Activated CD4-positive, alpha-beta T cell treated with anti-CD3 and anti-CD28 coated beads for 36 hours (primary cell): ENCODE measurements at places on chromosomes 3 and 15.

- DNase-seq = no peak
These were observed 23.9 kb downstream of the SLC35A5 start for GRCh38 chr3:112585782-112586181.

- DNase-seq = no peak
These were observed 126.1 kb downstream of the LRRK1 start for GRCh38 chr15:101045236-101045646.

GRCh38 chr3:57793737-57794187 is 37.7 kb downstream of the SLMAP start:
- DNase-seq = no peak

DNA sequence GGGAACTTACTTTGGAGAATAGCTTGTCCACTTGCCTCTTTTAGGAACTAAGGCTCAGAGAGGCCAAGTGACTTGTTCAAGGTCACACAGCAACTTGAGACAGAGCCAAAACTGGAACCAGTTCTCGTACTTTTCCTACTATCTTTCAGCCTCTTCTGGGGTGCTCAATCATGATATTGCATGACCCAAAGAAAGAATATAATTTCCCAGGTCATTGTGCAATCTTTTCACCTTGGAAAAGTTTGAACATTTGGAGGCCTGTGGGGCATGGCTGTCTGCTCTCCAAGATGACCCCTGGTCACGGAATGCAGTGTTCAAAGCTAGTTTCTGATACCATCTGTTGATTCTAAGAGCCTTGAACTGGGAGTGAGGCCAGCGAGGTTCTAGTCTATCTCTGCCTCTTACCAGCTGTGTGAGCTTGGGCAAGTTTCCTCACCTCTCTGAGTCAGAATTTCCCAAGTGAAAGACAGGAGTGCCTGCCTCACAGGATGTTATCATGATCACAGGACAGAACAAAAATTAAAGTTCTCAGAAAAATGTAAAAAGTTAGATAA is 89.7 kb downstream of the BDH1 start:
- peak; percentile 45 for DNase-seq

DNA sequence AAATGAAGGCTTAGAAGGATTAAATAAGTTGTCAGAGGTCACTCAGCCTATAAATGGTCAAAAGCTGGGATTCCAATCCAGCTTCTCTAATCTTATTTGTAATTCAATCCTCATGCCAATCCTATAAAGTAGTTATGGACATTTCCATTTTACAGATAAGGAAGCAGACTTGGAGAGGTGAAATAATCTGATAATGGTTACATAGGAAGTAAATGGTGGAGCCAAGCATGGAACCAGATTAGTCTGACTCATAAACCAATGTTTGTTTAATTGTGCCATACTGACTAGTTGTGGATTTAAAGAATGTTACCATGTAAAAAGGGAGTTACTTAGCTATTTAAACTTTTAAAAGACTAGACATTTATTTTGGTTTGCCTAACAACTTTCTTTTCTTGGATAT is 59.7 kb downstream of the KCNAB1 start:
- no peak for DNase-seq

GRCh38 chr15:53401503-53401902 is 358.0 kb downstream of the WDR72 start:
- no peak for DNase-seq

- peak; percentile 10 for DNase-seq
These were observed 1108.5 kb upstream of the EPHA6 start for GRCh38 chr3:95705786-95706418.

DNA sequence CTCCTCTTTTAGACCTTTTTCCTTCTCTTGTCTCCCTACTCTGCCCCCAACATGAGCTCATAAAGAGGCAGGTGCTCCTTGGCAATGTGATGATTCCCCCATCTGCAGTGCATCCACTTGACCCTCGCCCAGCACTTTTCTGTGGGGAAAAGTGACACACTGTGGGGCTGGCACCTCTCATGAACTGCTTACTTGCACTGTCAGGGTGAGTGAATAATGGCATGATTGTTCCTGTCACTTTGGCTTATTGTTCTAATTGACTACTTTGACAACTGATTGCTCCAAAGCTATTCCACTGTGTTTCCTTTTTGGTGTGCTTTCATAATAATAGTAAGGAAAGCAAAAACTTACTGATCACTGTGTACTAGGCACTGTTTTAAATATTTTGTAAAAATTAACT is 253.3 kb upstream of the SUCLG2 start:
- DNase-seq = no peak

DNA sequence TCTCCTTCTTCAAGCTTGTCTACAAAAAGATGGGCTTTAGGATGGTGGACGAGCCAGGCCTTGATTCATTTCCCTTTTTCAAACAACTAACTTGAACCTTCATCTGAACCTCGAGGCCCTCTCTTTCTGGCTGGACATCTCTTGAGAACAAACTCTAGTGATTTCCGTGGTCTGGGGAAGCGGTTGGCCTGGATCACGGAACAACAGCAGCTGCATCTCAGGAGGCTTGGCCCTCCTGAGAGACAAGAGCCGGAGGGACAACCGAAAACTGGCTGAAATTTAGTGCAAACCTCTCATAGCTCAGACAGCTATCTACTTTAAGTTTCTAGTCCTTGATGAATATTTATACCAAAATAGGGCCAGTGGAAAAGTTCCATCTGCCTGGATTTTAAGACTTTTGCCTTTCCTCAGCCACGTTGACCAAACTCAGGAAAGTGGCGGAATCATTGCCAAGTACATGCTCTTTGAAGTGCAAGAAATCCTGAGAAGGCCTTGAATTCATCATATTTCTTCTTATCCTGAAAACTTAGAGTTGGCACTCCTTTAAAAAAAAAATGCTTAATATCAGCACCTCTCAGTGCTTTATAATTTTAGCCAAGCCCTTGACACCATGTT is 14.5 kb downstream of the LMCD1 start:
- no peak for DNase-seq

GRCh38 chr3:23183731-23184130 is 19.4 kb upstream of the UBE2E2 start:
- DNase-seq = no peak

DNA sequence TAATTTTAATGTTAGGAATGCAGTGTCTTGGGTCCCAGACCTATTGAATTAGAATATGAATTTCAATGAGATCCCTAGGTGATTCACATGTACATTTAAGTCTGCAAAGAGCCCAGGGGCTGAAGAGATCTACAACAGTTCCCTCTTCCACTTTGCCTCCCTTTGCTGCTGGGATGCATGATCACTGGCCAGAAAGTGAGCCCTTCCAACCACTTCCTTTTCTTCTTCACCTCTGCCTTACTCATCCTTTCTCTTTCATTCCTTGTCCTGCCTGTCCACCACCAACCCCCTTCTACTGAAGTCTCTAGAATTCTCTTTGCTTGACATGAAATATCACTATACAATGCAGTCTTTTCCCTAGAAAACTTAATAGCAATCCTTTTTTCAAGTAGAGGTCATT is 222.4 kb upstream of the LRIG1 start:
- DNase-seq = no peak

GRCh38 chr3:69777582-69777967 is 38.3 kb downstream of the MITF start:
- no peak for DNase-seq

GRCh38 chr3:58179235-58180098 is 31.3 kb downstream of the DNASE1L3 start:
- DNase-seq = no peak

DNA sequence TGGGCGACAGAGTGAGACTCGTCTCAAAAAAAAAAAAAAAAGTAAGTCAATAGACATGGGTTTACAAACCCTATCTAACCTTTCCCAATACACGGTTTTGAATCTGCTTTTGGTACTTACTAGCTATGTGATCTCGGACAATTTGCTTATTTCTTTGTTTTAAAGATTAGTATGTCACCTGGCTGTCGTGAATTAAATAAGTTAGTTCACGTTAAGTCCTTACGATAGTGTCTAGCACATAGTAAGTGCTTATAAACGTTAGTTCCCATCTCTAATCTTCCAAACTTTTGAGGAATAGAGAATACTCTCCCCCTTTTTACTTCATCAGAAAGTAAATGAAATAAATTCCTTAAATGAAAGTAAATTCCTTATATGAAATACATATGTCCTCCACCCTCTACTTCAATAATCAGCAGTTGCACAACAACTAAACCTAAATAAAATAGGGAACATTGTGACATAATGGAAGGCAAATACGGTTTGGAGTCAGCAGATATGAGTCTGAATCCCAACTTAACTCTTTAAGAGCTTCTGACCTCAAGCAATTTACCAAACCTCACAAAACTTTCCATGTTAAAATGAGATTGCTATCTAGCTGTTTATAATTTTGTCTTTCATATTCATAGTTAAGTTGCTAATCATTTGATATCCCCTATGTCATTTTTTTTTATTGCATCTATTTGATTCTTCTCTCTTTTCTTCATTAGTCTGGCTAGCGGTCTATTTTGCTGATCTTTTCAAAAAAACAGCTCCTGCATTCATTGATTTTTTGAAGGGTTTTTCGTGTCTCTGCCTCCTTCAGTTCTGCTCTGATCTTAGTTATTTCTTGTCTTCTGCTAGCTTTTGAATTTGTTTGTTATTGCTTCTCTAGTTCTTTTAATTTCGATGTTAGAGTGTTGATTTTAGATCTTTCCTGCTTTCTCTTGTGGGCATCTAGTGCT is 134.6 kb downstream of the PEAK1 start:
- DNase-seq = no peak

- DNase-seq = no peak
These were observed 225.6 kb upstream of the UBE2E1 start for GRCh38 chr3:23580096-23580713.

DNA sequence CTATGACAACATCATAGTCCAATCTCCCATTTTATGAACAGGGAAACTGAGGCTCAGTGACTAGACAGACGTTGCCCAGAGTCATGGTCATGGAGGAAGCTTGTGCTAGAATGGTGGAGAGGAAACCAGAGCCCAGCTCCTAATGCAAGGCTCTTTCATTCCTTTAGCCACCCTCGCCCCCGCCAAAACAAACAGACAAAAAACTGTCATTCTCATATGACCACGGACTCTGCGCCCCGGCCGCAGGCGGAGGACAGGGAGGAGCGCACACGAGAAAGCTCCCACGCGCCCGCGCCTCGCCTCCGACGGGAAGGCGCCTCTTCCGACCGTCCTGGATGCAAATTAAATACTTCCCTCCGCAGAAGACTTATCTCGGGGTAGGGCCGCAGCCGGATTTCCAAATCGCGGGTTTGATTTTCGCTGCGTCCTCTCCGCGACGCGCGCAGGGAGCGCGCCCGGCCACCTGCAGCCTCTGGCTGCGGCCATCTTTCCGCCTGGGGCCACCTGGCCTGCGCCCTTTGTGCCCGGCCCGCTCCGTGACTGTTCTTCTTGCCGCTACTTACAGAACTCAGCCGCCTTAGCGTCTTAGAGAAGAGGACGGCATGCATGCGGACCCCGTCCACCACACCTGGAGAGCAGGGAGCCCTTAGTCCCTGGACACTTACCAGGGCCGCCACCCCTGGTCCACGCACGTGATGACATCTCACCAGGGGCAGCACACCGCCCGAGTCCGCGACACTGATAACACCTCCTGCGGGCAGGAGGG is 670 bp upstream of the ATP13A3 start:
- DNase-seq = peak; percentile 67

GRCh38 chr3:101988596-101988995 is 139.3 kb downstream of the NFKBIZ start:
- DNase-seq = peak; percentile 29

DNA sequence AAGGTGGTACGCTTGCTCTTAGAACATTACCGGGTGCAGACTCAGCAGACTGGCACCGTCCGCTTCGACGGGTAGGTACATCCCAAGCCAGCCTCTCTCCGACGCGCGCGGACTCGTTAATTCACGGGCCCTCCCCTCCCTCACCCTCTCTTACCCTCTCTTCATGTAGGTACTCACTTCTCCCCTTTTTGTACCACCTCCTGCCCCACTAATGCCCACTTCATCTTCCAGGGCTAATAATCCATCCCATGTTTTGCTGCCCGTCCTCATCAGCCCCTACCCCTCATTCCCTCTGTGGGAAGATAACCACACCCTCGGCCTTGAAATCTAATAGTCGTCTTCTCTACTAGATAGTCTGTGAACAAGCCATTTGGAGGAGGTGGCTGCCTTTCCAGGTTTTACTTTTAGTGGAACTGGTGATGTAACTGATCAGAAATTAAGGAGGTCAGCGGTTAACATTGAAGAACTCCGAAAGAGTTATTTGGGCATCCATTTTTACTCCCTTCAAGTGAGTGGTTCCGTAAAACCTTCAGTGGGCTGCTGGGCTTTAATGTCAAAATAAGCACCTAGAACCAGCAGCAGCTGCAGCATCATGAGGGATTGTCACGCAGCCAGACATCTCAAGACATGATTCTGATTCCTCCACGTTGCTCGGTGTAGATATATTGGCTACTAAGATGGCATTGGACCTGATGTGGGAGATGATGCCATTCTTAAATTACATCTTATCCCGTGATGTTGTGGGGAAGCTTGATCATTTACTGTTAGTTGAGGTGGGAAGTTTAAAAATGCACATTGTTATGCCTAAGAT is 1.3 kb downstream of the FEM1B start:
- peak; percentile 24 for DNase-seq

DNA sequence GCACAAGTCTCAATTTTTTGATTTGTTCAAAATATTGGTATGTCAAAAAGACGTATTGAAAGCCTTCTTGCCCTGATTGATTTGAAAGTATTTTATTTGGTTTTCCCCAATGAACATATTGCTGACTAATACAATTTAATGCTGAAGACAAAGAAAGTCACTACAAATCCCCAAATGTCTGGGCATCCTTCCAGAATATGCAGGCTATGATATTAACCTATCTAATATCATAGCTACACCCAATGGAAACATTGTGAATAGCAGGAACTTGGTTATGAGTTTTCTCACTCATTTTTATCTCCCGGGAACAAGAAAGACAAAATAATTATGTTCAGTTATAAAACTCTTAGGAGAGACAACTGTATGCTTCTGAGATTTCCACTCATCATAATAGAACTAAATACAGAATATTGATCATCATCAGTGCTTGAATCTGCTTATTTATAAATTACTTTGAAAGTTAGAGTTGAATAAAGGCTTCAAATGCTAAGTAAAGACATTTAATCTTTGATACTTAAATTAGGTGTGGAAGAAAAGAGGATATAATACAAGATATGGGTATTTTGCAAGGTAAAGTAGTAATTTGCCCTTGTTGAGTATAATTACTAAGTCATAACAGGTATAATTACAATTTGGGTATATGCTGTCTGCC is 483.9 kb downstream of the RBMS3 start:
- DNase-seq = no peak

DNA sequence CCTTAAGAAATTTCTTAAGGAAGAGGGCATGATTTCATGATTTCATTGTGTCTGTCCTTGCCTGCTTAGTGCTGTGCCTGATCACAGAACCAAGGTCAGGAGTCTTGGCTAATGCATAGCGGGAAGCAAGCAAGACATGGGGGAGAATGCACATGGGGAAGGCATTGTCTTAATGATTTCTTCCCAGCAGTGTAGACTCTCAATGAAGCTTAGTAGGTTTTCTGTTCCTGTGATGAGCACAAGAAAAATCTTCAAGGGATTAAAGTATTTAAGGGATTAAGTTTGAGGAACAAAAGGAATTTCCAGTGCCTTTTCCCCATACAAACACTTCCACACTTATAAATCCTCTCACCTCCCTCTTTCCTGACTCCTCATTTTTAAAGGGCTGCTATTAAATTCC is 46.9 kb upstream of the SEMA6D start:
- DNase-seq = no peak

- no peak for DNase-seq
These were observed 27.5 kb upstream of the EPHA3 start for GRCh38 chr3:89079944-89080343.

- peak; percentile 19 for DNase-seq
These were observed 20.1 kb downstream of the KBTBD8 start for GRCh38 chr3:67018105-67018788.

- DNase-seq = peak; percentile 46
These were observed 30.0 kb downstream of the CCNL1 start for GRCh38 chr3:157129803-157130466.
